ENCODE measurements at places on chromosomes 5 and 9. TPM values are rescaled to one million over a fixed set of nuclear protein-coding genes. Genes with fewer than 3 reads are reported as not detected.

Gene N4BP3
- total RNA-seq, result 0.86 TPM

Gene SLC28A3
- total RNA-seq, result not detected

Gene ZBED3
- 1.3 TPM for total RNA-seq

Gene HRH2
- total RNA-seq, result not detected

Gene TMEM171
- 2.4 TPM for total RNA-seq

Gene ZDHHC11
- total RNA-seq, result 26.0 TPM

All from PC-3 (cell line).